NCI-H1048 (cell line): ENCODE measurements at places on chromosomes 13 and 19.

DNA sequence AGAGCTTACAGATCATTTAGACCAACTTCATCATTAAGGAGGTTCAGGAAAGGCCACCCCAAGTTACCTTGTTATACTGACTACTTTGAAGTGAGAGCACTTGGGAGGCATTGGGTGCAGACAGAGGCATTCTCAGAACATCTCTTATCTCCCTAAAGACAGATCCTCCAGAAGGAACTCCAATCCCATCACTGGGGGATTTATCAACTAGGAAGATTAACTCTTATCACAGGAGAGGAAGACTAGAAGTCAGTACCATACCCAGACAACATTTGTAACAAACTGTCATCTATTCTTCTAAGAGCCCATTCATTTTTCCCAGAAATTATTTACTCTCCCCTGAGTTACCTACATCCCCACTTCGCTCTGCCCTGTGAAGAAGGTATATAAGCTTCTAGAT lies 5.8 kb upstream of the RFXAP start:
- DNase-seq = no peak

DNA sequence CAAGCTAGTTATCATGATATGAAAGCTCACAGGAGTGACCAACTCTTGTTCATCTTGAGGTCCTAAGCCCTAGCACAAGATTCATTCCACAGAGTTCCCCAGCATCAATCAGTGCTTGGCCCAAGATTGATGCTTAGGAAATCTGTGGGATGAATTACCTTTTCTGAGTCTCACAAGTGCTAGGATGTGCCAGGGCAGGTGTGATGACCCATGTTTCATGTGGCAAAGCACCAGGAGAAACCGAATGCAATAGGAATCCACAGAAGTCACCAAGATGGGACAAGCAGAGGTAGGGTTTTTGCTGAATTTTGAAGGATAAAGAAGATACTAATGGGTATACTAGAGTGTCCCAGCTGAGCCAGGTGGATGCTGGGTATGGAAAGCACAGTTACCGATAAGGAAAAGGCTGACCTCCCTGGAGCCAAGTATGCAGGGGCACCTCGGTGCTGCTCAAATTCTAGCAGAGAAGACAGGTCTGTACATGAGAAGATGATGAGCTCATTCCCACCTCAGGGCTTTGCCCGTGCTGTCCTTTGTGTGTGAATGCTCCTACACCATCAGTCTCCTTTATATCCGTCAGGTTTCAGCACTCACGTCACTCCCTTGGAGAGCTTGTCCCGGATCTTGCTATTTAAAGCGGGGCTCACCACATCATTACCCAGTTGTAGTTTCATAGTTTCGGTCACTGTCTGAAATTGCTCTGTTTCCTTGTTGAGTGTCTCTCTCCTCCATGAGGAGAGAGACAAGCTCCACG lies 168.9 kb upstream of the TSC22D1 start:
- no peak for DNase-seq

- DNase-seq = no peak
Measured at GRCh38 chr13:45812695-45813372, 38.7 kb downstream of the SIAH3 start.

- DNase-seq = no peak
Measured at GRCh38 chr13:82720986-82721385, 1161.3 kb downstream of the SLITRK1 start.

GRCh38 chr19:33796164-33796875 lies at the start of gene KCTD15:
TSS of gene KCTD15 (plus strand) at chr19:33796870. CDS start at chr19:33800455, 3,585 bp downstream.
- DNase-seq = no peak

GRCh38 chr19:39497996-39498797 lies 550 bp upstream of the DLL3 start:
- DNase-seq = no peak

DNA sequence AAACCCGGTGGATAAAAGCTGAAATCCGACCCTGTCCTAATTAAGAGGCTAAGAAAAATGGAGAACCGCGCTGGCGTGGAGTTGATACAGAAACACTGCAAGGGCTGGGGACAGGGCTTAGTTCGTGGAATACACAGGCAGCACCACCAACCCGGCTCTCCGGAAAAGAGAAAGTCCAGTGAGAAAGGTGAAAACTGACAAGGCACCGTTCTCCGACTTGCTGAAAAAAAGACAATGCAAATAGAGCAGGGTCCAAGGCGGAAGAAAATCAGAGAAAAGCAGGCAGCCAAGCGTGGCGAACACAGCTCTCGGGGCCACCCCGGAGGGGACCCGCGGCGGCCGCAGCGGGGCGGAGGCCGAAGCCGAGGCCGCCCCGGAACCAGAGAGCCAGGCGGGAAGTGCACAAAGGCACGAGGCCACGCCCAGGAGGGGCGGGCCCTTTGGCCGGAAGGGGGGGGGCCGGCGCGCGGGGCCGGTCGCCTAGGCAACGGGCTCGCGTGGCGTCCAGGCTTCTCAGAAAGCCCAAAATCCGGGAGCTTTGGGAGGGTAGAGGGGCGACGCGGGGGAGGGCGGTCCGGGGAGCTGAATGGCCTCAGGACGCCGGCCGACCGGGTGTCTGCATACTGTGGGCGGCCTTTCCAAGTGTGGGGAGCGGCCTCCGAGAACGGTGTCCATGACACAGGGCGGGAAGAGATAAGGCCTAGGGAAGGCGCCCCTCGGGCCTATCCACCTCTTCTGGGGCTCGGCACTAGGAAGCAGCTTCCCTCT lies 1.2 kb upstream of the ING1 start:
- DNase-seq = peak; percentile 76

GRCh38 chr13:113065406-113066141 lies 40.0 kb upstream of the F7 start:
- DNase-seq = no peak

- no peak for DNase-seq
Measured at GRCh38 chr13:40486518-40487163, 179.8 kb downstream of the FOXO1 start.

DNA sequence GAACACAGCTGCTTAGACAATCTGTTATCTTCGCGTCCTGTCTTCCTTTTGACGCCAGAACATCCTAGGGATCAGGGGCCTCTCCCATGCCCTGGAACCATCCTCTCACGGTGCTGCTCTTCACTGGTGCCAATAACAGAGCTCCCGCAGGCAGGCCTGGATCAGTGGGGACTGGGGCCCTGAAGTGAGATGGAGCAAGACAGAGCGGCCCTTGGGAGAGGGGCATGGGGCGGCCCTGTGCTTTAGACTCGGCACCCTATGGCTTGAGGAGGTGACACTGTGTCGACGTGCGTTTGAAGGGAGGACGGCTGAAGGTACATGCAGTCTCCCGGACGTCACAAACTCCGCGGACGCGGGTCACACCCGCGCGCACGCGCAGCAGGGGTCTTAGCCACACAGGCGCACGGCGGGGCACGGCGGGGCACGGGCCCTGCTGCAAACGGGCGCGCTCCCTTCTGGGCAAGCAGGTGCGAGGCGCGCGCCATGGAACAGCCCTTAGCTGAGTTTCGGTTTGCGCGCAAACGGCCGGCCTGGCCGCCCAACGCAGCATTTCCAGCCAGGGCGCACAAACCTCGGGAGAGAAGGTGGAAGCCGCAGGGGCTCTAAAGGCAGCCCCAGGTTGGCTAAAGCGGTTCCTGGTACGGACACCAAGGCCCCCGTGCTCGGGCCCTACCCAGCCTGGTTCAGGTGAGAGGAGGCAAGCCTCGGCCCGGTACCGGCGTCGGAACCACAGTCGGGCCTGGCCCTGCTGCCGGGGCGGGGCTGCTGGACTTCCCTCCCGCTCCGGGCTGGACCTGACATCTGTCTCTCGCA lies 16.5 kb upstream of the RNF17 start:
- no peak for DNase-seq

DNA sequence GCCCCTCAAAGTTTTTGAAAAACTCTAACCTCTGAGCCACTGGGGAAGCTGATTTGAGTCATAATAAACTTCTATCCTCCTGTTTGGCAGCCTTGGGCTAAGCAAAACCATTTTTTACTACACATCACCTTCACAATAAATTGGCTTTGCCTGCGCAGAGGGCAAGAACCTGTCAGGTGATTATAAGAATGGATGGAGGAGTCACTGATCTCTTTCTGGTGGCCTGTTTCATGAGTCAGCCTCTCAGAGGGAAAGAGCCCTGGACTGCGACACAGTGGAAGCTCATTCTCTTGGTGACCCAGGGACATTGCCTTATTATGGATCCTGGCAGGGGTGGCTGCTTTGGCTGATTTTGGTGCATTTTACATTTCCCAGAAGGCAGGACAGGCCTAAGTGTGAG lies 17.5 kb upstream of the PSG9 start:
- no peak for DNase-seq

DNA sequence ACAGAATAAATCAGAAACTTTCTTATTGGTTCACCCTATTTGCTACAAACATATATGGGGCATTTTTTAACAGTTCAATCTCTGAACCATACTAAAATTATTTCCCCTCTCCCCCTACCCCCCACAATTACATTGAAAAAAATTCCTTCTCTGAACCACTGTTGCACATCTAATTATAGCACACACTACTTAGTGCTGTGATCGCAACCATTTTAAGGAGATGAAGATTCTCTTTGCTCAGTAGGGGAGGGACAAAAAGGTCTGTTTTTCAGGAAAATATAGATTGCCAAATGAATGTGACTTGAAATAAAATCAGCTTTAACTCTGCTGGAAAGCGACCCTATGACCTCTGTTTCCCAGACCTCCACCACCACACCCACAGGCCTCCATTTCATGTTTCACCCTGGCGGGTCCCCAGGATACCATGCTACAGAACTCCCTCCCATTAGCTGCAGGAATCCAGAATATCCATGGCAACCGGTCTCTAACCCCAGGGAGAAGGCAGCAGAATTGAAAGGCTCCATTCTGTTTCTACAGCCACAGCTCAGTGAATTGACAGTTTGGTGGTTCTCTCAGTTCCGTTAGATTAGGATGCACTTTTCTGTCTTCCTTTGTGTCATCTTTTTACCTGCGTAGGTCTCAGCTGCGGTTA lies 286.3 kb downstream of the TBC1D4 start:
- DNase-seq = no peak

GRCh38 chr13:37473035-37473434 lies 125.5 kb downstream of the POSTN start:
- DNase-seq = no peak

DNA sequence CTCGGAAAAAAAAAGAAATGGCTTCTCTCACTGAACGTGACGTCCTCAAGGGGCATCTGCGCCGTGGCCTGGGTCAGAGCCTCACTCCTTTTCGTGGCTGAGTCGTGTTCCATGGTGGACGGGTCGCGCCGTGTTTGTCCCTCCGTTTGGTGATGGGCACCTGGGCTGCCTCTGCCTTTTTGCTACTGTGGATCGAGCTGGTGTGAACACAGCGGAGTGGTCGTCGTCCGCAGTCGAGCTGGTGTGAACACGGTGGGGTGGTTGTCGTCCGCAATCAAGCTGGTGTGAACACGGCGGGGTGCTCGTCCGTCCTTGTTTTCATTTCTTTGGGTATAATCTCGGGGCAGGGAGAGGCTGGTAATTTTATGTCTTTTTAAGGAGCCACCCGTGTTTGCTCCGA lies 11.6 kb downstream of the HCN2 start:
- no peak for DNase-seq

GRCh38 chr13:23598369-23598768 lies 28.2 kb downstream of the TNFRSF19 start:
- DNase-seq = no peak
